ENCODE measurements at places on chromosomes 1 and 21. TPM values are rescaled to one million over a fixed set of nuclear protein-coding genes. Genes with fewer than 3 reads are reported as not detected.

KIF14 gene
- 18.7 TPM for total RNA-seq

GRCh38 chr21:35929901-35930300 lies 130.4 kb downstream of the SETD4 start:
- no peak for DNase-seq

CYP4A22 gene
- not detected for total RNA-seq

DNA sequence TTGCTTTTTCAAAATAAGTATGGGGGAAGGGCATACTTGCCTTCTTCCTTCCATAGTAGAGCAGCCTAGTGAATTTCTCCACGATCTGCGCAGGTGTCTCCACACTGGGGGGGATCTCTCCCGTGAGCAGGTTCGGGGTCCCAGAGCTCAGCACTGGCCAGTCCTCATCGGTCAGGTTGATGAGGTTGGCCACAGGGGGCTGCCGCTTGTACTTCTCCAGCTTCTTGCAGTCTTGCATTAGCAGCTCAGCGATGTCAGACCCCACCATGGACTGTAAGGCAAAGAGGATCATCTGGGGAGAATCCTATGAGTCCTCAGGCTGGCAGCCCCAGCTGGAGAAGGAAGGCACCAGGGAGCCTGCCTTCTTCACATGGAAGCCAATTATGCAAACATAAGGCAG lies 11.8 kb downstream of the SEC16B start:
- DNase-seq: no peak

DNA sequence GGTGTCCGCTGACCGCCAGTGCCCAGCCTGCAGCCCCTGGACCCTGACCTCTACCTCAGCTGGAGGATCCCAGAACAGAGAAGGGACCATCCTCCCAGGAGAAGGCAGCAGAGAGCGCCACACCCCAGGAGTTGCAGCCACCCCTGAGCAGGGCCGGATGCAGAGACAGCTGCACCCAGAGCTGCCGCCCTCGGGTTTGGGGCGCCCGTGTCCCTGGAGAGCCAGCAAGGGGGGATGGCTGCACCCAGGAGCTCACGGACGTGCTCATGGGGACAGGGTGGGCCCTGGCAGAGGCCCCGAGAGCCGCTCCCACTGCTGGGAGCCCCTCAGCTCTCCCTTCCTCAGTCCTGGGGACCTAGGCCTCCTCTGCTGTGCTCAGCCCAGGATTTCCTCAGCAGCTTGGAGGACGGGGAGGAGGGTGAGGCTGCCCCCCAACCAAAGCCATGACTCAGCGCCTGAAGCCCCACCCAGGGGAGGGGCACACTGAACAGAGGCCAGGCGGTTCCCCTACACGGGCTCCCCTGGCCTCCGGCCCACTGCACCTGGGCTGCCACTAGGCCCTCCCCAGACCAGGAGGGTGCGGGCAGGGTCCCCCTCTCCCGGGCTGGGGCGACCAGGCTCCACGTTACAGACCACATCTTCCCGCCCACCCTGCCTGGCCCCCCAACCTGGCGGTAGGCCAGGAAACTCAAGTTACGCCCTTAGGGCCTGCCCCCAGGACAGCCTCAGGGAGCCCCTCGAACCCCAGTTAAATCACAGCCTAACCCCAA lies 2.2 kb downstream of the ACAP3 start:
- no peak for DNase-seq

DNA sequence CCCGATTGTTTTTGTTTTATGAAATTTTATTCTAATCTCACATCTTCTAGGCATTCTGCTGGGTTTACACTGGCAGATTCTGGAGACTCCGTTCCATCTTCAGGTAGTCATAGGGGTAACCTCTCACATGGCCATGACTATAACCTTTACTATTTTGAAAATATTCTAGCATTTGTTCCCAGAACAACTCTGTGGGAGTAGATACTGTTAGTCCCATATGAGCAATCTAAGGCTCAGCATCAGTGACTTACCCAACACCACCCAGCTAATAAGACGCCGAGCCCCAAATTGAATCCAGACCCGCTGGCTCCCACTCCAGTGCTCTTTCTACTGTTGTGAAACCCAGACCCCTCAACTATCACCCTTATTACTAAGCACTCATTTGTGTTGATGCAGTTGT lies 9.8 kb downstream of the ADAMTS4 start:
- DNase-seq: no peak

DNA sequence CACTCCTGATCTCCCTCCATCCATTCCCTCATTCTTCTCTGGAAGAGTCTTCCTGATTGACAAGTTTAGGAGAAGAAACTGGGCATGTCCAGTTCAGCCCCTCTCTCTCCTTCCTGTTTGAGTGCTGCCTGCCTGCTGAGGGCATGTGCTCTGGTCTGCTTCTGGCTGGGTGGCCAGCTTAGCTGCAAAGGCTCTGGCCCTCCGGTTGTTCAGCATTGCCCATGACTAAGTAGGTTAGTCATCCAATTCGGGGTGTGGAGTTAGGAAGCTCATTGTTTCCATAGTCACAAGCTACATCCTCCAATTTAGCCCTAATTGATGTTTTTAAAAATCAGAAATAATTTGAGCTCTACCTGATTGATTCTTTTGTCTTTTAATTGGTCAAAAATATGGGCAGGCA lies 25.6 kb upstream of the PLA2G2E start:
- no peak for DNase-seq

DRAM2 gene
- total RNA-seq: 23.0 TPM

BROX gene
- total RNA-seq: 38.2 TPM

HSD3B2 gene
- not detected for total RNA-seq

DNA sequence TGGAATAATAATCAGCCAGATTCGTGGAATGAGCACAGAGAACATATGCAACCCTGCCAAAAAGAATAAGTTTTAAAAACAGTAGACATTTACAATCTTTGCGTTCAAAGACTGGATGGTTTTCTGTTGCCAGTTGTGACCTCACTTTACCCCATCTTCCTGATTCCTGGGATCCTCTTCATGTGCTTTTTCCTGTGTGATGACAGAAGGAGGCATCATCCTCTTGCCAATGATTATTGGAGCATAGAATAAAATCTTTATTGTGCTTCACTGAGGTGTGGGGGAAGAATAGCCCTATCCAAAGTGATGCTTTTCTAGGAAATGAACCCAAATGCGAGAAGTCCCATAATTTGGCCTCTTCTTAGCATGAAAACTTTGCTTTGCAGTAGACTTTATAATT lies 15.0 kb upstream of the BARHL2 start:
- no peak for DNase-seq

- no peak for DNase-seq
Measured at GRCh38 chr1:3778590-3779264, 6.2 kb downstream of the SMIM1 start.

DNA sequence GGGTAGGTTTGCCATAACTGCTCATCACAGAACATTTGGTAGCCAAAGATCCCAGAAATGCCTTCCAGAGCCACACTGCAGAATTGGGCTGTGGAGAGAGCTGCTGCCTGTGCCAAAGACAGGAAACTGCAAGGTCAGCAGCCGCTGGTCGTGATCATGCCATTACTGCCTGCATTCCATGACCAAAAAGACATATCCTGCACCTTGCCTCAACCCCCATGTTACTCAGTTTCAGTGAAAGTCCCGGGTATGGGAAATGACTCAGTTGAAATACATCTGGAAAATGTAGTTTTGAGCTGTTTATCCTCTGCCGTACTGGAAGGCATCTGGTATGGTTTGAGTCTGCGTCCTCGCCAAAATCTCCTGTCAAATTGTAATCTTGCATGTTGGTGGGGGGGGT lies 161.7 kb downstream of the FCRL5 start:
- DNase-seq: no peak

GRCh38 chr1:115277276-115277675 lies 60.8 kb downstream of the NGF start:
- no peak for DNase-seq

PACC1 gene
- 10.1 TPM for total RNA-seq
